Peyer's patch (tissue), 4 donors: ENCODE measurements at places on chromosomes 2 and 18. TPM values are rescaled to one million over a fixed set of nuclear protein-coding genes. Genes with fewer than 3 reads are reported as not detected.

GRCh38 chr2:58569475-58570185 lies 328.5 kb upstream of the FANCL start:
- no peak for DNase-seq

DNA sequence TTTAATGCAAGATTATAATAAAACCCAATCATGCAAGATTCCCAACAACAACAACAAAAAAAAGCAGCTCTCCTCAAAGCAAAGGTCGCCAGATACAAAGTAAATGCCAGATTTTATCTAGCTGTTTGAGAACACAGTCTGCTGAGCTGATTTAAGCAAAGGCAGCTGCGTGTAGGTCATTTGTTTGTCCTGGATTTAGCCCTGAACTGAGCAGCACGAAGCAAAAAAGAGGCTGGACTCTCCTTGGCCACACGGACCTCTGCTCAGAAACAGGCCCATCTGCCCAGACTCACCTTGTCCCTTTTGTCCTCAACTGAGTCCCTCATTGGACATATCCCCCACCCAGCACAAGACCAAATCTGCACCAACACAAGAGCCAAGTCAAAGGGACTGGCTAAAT lies 91.5 kb downstream of the PID1 start:
- DNase-seq = no peak

Gene USP37
- total RNA-seq = 44.6 TPM

DNA sequence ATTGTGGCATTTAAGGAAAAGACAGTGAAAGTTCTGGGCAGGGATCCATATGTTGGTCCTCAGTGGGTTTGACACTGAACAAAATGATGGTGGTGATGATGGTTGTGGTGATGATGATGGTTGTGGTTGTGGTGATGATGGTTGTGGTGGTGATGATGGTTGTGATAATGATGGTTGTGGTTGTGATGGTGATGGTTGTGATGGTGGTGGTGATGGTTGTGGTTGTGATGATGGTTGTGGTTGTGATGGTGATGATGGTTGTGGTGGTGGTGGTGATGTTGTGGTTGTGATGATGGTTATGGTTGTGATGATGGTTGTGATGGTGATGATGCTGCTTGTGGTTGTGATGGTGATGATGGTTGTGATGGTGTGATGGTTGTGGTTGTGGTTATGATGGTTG lies 308.7 kb downstream of the AGAP1 start:
- DNase-seq = no peak

Gene TMEM198
- total RNA-seq = 17.6 TPM

GRCh38 chr2:206311026-206311425 lies 36.6 kb downstream of the ZDBF2 start:
- no peak for DNase-seq

Gene FSHR
- total RNA-seq = not detected

DNA sequence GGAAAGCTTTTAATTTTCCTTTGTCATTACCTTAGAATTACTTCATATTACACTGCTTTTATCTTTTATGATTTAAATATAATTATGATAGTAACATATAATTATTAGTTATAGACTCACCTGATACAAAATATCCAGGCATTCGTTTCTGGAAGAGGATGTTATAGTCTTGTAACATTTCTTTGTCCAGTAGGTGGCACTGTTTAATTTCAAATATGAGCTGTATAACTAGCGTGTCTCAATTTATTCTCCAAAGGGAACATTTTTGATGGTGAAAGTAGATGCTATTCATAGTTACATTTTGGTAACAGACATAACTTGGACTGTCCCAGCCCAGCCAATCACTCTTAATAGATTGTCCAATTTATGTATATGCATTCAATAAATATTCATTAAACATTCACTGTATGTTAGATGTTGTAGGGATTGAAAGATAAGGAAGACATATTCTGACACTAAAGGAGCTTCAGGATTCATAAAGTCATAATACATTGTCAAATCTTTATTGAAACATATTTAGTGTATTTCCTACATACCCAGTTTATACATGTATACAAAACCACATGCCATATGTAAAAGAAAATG lies 19.2 kb downstream of the DAW1 start:
- DNase-seq = no peak

DNA sequence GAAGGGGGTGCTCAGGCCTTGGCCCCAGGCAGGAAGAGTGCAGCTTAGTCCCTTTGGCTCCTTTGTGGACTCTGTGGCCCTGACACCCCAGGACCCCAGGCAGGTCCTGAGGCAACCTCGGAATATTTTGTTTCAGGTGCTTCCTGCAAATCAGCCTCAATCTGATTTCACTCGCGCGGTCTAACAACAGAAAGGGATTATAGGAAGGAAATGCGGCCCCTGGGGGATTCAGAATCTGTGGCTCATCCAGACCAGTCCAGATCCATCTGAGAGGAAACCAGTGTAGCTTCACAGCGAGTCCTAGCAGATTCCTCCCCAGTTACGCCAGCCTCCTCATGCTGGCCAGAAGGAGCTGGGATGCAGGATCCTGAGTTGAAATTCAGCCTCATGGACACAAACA lies 59.5 kb upstream of the YWHAQ start:
- DNase-seq = no peak

DNA sequence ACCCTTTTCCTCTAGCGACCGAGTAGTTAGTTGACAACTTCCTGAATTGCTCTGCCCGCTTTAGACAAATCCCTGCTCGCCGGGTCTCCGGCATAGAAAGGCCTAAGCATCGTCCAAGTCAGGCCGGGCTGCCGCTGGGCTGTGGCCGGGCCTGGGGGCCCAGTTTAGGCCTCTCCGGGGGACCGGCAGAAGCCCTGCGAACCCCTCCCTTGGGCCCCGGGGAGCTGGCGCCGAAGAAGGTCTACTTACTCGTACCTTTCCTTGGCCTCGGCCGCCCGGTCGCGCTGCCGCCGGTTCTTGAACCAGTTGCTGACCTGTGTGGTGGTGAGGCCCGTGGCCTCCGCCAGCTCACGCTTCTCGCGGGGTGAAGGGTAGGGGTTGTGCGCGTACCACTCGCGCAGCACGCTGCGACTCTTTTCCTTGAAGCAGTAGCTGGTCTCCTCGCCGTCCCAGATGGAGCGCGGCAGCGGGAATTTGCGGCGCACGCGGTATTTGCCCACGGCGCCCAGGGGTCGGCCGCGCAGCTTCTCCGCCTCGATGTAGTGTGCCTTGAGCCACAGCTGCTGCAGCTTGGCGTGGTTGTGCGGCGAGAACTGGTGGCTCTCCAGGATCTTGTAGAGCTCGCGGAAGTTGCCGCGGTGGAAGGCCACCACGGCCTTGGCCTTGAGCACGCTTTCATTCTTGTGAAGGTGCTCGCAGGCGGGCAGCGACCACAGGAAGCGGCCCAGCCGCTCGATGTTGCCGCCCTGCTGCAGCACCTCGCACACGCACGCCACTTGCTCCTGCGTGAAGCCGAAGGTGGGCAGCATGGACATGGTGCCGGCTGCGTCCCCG lies 739 bp downstream of the SIX2 start:
- no peak for DNase-seq

Gene SERPINB10
- total RNA-seq = not detected

- peak; percentile 46 for DNase-seq
Measured at GRCh38 chr2:144510294-144510991, 9.5 kb downstream of the ZEB2 start.

DNA sequence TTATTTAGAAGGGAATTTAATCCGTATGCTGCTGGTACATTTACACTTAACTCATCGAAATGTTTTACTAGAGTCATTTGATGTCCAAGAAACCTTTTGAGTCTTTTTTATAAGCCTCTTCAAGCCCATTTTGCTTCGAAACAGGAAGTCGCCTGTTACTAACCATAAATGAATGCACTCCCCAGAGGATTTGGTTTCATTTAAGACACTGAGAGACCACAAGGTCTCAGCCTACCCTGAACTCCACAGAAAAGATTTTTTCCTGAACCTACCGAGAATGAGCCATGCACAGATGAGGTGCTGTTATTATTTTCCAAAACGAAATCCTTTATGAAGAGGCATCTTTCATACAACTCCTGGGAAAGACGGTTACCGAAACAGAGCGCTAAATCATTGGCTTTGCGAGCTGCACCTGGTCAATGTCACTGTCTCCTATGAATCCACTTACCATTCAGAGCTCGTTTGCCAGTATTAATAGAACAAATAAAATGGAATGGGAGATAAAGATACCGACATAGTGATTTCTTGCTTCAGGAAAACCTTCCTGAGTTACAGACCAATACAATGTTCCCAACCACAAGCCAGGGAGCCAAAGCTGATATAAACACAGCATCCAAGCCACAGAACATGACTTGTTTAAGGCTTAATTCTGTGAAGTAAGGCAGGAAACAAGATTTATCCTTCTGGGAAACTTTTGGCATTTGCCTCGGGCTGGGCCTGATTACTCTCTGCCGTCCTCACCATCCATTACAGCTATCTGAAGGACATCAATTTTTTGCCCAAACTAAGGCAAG lies 382.1 kb downstream of the OSR1 start:
- no peak for DNase-seq

GRCh38 chr2:215293879-215294278 lies 18.0 kb upstream of the ATIC start:
- DNase-seq = no peak

Gene CRYBA2
- not detected for total RNA-seq

Gene RPRM
- 0.85 TPM for total RNA-seq

DNA sequence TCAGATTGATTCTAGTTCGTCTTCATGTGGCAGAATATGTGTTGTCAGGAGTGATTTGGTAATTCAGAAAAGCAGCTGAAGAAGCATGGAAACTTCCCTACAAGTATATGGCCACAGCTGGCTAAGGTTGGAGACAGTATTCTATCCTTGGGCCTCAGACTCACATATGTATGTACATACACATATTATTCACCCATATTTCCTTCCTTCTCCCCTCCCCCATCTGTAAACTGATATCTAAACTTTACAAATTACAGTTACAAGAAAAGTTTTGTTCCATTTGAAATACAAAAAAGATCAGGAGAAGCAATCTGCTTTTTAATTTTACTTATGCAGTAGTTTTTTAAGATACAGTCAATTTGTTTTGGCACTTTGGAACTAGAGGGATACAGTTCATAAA lies 3.1 kb downstream of the SP3 start:
- DNase-seq = no peak

DNA sequence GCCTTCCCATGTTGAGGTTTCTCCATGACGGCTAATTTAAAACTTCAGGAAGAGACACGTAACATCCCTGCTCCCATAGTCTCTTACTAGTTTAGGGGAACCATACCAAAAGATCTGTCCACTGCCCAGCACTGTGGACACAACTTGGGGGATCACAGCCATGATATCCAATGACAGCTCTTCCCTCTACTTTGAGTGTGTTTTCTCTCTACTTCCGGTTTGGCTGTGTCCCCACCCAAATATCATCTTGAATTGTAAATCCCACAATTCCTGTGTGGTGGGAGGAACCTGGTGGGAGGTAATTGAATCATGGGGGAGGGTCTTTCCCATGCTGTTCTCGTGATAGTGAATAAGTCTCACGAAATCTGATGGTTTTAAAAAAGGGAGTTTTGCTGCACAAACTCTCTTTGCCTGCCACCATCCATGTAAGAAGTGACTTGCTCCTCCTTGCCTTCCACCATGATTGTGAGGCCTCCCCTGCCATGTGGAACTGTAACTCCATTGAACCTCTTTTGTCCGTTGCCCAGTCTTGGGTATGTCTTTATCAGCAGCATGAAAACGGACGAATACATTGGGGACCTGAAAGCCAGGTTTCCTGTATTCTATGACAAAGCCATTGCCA lies 1.6 kb upstream of the MGAT4A start:
- DNase-seq = no peak

DNA sequence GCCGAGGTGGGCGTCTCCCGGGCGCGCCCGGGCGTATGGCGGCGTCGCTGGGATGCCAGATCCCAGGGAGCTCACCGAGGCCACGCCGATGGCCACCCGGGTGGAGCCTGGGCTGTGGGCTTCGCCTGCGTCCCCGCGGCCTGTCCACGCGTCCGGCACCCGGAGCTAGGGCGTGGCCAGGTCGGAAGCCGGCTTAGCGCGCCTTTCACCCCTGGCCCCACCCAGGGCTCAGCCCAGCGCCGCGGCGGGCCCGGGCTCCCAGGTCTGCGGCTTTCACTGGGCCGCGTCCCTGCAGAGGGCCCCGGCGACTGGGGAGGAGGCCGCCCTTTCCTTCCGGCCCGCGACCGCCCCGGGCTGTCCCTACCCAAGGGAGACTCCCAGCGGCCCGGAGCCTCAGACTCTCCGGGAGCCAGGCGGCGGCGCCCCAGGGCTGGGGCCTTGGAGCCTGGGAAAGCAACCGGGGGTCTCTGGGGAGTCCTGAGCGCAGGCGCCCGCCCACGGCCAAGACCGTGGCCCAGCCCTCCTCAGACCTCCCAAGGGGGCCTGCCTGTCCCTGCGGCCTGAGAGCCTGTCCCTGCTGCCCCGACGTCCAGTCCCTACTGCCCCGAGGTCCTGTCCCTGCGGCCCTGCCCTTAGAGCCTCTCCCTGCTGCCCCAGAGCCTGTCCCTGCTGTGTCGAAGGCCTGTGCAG lies 36.3 kb upstream of the ITM2C start:
- DNase-seq = no peak

Gene NAB1
- total RNA-seq = 32.1 TPM

- peak; percentile 39 for DNase-seq
Measured at GRCh38 chr2:240431271-240431660, 4.2 kb upstream of the GPC1 start.

- no peak for DNase-seq
Measured at GRCh38 chr2:163397451-163397850, 338.4 kb downstream of the FIGN start.

Gene LGALSL
- 56.1 TPM for total RNA-seq

- DNase-seq = no peak
Measured at GRCh38 chr2:11016735-11017388, 105.1 kb downstream of the KCNF1 start.

- DNase-seq = no peak
Measured at GRCh38 chr2:196234672-196235071, 63.3 kb upstream of the STK17B start.

- no peak for DNase-seq
Measured at GRCh38 chr2:188146888-188147287, 144.8 kb upstream of the GULP1 start.

GRCh38 chr2:162992828-162993227 lies 154.3 kb upstream of the KCNH7 start:
- no peak for DNase-seq

- DNase-seq = no peak
Measured at GRCh38 chr2:212194396-212194795, 344.2 kb downstream of the ERBB4 start.

DNA sequence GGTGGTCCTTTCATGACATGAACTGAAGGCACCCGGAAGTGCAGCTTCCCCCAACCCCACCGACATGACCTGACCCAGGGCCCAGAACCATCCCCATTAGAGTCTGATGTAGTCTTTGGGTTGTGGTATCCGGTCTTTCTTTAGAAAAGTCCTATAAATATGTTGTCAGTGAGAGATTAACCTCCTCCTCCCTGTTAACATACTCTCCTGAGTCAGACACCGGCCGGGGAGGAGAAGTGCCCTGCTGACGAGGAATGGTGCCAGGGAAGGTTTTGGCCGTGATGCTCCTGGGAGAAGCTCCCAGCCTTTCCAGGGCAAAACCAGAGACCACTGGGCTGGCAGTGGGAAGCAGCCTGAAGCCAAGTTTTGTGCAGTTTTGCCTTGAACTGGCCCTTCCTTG lies 109.0 kb downstream of the LAMA3 start:
- DNase-seq = no peak
